Midbrain (tissue), 1 donor: ENCODE measurements at places on chromosomes 7 and 10.

GRCh38 chr10:14749070-14749809 lies 25.5 kb downstream of the FAM107B start:
- DNase-seq, result no peak

GRCh38 chr7:93427107-93427506 lies 147.4 kb downstream of the CALCR start:
- DNase-seq, result no peak

DNA sequence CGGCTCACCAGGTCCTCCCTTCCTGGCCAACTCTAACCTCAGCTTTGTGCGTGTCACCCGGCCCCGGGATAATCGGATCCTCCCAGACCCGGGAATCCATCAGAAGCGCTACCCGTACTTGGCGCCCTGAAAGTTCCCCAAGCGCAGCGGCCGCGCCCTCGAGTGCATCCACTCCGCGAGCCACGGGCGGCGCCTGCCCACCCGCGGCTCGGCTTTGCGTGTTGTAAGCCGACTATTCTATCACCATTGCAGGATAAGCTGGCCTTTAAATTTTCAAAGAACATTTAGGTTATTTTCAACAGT lies 35.7 kb upstream of the EBLN1 start:
- no peak for DNase-seq

DNA sequence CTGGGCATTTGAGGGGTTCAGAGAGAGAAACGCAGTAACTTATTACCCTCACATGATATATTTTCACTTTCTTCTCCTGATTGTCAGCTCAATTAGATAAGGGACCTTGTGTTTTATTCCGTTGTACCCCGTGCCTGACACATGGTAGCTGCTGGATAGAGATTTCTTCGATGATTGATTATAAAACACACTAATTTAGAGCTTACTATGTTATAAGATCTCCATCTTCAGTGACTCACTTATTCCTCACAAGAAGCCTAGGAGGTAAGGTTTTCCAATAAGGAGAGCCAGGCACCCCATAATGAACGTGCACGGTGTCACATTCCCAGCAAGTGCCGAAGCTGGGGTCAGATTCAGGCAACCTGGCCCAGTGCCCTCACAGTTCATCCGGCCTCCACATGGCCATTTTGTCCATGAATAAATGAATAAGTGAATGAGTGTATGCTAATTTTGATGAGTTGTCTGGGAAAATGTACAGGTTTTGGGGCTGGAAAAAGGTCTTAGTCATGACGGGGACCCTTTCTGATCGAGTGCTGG lies 138.1 kb upstream of the CDCA7L start:
- DNase-seq, result no peak

DNA sequence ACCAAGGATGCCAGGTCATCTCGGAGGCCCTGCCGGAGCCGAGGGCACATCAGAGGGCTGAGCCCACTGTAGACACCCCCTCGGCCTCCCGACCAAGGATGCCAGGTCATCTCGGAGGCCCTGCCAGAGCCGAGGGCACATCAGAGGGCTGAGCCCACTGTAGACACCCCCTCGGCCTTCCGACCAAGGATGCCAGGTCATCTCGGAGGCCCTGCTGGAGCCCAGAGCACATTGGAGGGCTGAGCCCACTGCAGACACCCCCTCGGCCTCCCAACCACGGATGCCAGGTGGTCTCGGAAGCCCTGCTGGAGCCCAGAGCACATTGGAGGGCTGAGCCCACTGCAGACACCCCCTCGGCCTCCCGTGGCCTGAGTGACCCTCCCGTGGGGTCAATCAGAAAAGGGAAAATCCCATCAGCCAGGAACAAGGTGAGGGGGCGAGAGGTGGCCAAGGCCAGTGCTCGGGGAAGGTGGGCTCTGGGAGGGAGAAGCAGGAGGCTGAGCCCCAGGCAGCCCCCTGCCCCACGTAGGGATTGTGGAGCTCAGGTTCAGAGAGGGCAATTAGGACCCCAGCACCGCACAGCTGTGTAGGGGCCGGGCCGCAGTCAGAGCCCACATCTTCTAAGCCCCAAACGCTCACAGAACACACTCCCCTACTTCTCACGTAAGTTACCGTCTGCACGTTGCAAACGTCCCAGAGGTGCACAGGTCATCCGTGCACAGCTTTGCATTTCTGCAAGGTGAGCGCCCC lies 37.6 kb upstream of the FOXL3 start:
- no peak for DNase-seq

DNA sequence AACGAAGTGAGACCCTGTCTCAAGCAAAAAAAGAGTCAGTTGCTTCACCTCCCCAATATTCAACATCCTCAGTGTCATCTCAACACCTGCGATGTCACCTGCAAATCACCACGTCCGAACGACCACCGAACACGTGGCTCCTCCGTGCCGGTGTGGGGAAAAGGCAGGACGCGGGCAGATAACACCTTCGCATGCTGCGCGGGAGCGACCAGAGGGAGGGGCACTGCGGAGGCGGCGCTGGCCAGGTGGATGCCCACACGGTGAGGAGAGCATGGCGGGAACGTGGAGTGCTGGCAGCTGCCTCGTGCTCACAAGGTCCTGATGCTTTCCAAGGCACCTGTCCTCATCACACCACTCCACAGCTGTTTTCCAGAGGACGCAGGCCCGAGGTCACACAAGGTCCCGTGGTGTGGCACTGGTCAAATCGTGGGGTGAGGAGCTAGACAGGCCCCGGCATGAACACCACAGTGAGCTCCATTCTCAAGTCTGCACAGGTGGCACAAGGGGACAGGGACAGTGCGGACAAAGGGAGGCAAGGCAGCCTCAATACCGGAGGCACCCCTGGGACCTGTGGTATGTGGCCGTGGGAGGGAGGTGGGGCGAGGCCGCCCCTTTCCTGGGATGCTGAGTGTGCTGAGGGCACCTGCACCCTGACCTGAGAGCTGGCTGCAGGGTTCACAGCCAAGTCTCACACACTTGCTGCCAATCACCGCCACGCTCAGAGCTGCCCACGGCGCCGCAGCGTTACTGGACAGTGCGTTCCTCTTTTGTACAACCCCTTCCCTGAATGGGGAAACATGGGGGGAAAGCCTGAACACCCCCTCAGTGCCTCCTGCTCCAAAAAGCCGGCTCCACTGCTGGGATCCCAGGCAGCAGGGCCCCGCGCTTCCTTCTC lies 13.0 kb downstream of the TUBGCP2 start:
- DNase-seq, result no peak

DNA sequence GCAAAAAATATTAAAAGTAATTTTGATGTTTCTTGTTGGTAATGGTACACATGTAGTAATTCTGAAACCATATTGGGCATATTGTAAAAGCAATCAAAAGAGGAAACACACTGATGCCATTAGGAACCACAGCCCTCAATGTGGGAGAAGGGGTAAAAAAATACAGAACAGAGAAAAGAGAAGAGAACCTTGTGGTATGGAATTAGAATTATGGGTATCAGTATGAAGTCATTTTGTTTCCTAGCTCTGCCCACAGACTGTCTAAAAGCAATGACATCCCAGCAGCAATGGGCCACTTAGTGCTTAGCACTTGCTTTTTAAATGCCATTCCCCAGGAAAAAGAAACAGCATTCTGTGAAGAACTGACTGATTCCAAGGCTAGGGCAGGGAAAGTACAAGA lies 61.5 kb downstream of the CPVL start:
- DNase-seq, result no peak

GRCh38 chr10:127449490-127449889 lies 99.6 kb upstream of the NPS start:
- DNase-seq, result no peak

DNA sequence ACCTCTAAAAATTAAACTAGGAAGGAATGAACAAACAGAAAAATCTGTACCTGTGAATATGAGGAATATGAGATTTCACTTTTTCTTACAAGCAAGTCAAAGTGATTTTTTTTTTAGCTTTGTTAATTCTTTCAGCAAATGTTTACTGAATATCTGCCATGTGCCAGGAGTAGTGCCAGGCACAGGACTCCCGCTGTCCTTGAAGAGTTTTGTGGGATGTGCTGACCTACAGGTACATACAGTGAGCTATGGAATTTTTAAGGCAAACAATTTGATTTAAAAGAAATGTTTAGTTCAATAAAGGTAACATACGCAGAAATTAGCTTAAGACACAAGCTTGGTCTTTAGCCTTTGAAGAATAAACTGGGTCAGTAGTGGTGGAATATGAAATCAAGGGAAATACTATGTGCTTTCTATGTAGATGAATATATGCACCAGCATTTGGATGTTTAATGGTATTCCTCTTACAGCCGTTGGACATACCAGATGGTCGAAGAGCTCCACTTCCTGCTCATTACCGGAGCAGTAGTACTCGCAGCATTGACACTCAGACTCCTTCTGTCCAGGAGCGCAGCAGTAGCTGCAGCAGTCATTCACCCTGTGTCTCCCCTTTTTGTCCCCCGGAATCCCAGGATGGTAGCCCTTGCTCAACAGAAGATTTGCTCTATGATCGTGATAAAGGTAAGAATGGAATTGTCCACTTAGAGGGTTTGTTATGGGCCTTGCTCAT lies 102.0 kb downstream of the GLCCI1 start:
- no peak for DNase-seq

DNA sequence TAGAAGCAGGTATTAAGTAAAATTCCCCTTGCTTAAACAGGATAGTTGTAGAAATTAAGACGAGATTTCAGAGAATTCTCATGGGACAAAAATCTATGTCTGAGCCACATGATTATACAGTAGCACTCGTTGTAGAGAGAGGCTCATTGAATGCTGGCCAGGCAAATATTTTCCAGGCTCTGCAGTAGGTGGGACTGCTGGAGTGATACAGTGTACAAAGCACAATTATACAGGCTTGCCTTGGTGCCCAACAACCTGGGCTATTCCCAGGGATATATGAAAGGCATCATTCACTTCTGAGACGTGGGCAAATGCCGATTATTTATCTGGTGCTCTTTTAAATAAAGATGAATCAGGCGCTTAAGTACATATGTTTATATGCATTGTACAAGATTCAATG lies 380.6 kb downstream of the PHTF2 start:
- DNase-seq, result no peak

GRCh38 chr7:110502888-110503465 lies 588.0 kb upstream of the LRRN3 start:
- DNase-seq, result no peak

- no peak for DNase-seq
Measured at GRCh38 chr10:26621243-26621888, 76.1 kb upstream of the PDSS1 start.

- no peak for DNase-seq
Measured at GRCh38 chr10:29914986-29915785, 144.2 kb downstream of the JCAD start.

- DNase-seq, result peak; percentile 38
Measured at GRCh38 chr10:101843032-101844021, at the start of gene KCNIP2. TSS of gene KCNIP2 (minus strand) at chr10:101843800. CDS start at chr10:101843568, 232 bp downstream.

- no peak for DNase-seq
Measured at GRCh38 chr7:157270060-157270444, 66.8 kb upstream of the DNAJB6 start.

GRCh38 chr7:143380260-143380645 lies 892 bp upstream of the ZYX start:
- DNase-seq, result peak; percentile 91
